Activated CD4-positive, alpha-beta T cell treated with anti-CD3 and anti-CD28 coated beads, Interleukin-2, amount 50 U/mL, for 4 hours (primary cell): ENCODE measurements at places on chromosomes 11 and 22.

DNA sequence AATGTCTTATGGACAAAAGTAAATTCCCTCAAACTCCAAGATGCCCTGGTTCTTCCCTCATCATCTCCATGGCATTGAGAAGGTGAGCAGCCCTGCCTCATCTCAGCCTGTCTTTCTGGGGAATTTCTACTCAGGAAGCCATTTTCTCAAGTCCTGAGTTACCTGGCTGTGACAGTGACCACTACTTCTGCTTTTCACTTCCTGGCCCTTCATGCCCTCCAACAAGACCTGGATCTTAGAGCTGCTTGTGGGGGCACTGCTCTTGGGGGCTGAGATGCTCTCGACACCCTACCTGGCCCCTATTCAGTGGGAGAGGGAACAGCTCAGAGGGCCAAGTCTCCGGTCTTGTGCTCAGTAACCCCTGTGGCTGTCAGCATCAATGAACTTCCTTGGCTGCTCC lies 5.5 kb upstream of the IGSF22 start:
- no peak for DNase-seq

- DNase-seq, result peak; percentile 48
Observed at GRCh38 chr22:31347251-31348008, 1.3 kb upstream of the PATZ1 start.

- DNase-seq, result no peak
Observed at GRCh38 chr11:133086518-133086917, 445.8 kb downstream of the OPCML start.

GRCh38 chr11:7642747-7643146 lies 30.6 kb downstream of the CYB5R2 start:
- DNase-seq, result no peak

- peak; percentile 68 for DNase-seq
Observed at GRCh38 chr11:112279901-112280267, 19.2 kb upstream of the PLET1 start.

- DNase-seq, result no peak
Observed at GRCh38 chr11:107413352-107413751, 44.3 kb downstream of the CWF19L2 start.

- no peak for DNase-seq
Observed at GRCh38 chr11:80860632-80861031, 1419.8 kb upstream of the TENM4 start.

- DNase-seq, result no peak
Observed at GRCh38 chr11:1298695-1299492, 10.5 kb downstream of the TOLLIP start.

DNA sequence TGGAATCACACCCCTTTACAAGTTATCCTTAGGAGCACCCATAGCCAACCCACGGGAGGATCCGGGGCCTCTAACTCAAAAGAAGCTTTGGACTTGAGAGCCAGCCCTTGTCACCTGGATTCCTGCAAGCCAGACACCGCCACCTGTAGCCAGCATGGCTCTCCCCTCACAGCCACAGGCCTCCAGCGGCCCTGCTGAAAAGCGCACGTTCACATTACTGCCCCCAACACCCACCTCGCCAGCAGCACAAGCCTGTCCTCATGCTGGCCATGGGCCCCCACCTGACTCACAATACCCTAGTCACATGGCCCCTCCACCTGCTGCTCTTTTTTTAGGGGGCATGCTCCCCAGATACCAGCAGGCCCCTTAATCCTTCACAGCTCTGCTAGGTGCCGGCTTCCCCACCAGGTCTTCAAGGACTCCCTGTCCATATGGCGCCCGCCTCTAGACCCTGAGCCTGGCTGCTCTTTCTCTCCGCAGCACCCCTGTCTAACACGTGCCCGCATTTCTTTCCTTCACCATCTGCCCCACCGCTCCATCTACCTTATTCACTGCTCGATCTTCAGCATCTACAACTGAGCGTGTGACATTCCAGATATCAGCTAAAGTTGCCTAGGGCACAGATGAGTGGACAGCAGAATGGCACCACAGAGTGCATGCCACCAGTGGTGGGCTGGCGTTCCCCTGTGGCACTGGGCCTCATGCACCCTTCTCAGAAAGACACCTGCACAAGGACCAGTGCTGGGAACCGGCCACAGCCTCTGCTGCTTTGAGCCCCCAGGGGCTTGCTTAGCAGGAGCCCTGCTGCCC lies 6.6 kb downstream of the CARS1 start:
- DNase-seq, result no peak

DNA sequence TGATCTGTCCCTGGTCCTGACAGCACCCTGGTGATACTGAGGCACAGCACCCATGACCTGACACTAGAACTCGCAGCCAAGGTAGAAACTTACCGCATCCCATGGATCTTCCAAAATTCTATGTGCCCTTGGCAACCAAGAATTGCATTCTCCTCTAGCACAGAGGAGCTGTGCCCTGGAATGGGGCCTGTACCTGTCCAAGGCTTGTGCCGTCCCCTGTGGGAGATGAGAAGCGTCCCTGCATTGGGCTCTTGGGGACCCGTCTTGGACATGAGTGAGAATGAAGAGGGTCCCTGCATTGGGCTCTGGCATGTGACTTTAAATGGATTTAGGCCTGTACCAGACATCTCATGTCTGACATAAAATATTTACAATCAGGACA lies 67.1 kb downstream of the GGTLC2 start:
- DNase-seq, result no peak

- DNase-seq, result no peak
Observed at GRCh38 chr22:19853879-19854777, 546 bp downstream of the GNB1L start.

- DNase-seq, result no peak
Observed at GRCh38 chr11:132056689-132057088, 686.3 kb downstream of the NTM start.

DNA sequence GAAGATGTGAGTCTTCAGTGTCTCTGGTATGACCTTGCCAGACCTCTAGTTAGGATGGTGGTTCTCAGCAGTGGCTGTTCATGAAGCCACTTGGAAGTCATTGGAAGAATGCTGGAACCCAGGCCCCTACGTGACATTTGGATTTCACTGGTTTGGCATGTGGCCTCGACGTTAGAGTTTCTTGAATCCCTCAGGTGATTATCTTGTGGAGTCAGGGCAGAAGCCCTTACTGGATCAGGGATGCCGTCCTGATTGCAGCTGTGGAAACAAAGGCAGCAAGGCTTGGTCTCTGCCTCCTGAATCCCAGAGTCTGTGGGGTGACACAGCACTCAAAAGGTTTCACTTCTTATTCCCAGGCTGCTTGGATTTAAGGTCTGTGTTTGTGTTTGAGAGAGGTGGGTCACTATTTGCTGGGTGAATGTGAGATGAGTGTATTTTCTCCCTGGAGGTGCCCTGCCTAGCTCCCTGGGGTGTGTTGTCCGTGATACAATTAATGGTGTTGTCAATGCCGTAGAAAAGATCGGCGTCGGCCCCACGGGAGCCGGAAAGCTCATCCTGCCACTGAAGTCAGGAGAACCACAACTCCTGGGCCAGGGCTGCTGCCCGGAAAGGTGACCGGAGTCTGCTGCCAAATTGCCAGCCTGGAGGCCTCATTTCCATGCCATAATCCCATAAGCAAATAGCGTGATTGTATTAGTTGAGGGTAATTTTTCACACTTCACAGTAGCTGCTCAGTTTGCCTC lies 939.0 kb downstream of the BRD1 start:
- DNase-seq, result no peak

DNA sequence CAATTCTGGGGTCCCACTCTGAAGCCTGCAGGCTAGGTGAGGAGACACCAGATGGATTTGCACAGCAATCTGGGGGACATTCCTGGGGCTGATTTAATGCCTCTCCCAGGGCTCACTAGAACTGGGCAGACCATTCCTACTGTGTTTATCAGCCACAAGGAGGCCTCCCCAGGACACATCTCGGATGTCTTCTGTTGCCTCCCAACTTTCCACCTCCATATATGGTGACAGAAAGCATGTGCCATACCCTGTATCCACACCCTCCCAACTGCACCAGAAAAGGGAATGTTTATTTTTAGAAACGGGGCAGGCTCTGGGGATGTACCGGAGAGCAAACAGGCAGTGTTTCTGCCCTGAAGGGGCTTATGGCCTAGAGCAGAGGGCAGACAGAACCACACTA lies 181.8 kb downstream of the CSNK2A3 start:
- no peak for DNase-seq

GRCh38 chr22:47030881-47031627 lies 268.6 kb downstream of the TBC1D22A start:
- DNase-seq, result no peak

DNA sequence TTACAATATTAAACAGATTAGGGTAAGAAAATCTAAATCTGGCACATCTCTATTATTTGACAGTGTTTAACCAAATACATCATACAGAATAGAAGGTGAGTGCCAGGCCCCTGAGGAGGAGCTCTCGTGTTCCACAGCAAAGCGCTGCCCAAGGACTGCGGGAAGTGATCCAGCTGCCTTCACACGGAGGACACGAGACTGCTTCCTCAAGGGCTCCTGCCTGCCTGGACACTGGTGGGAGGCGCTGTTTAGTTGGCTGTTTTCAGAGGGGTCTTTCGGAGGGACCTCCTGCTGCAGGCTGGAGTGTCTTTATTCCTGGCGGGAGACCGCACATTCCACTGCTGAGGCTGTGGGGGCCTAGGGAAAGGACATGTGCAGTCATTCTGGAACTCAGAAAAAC lies 71.1 kb downstream of the NCAPD3 start:
- DNase-seq, result no peak

DNA sequence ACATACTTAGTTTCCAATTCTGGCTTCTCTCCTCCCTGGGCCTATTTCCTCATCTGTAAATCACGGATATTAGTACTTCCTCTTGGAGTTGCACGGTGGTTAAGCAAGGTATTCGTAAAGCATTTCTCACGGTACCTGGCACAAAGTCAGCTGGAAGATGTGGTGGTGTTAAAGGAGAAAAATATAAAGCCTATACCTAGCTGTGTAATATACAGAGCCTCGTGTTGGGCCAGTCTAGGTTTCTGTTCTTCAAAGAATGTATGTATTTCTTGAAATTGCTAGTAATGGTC lies 47.2 kb downstream of the DBX1 start:
- no peak for DNase-seq

DNA sequence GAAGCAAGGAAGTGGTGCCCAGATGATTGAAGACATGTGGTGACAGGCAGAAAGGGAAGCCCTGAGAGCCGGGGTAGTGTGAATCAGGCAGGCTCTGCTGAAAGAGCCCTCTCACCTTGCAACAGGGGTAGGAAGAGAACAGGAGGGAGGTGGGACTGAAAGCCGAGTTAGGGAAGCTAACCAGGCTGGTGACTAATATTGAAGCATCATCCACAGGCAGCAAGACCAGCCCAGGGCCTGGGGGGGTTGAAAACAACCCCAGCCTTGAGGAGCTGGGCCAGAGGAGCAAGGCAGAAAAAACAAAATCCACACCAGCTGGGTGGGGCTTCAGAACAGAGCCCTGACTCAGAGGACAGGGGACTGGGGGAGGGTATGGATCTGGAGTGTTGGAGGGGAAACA lies 35.0 kb upstream of the CRTAM start:
- DNase-seq, result no peak
